GM12864 (cell line): ENCODE measurements at places on chromosomes 6 and 20.

DNA sequence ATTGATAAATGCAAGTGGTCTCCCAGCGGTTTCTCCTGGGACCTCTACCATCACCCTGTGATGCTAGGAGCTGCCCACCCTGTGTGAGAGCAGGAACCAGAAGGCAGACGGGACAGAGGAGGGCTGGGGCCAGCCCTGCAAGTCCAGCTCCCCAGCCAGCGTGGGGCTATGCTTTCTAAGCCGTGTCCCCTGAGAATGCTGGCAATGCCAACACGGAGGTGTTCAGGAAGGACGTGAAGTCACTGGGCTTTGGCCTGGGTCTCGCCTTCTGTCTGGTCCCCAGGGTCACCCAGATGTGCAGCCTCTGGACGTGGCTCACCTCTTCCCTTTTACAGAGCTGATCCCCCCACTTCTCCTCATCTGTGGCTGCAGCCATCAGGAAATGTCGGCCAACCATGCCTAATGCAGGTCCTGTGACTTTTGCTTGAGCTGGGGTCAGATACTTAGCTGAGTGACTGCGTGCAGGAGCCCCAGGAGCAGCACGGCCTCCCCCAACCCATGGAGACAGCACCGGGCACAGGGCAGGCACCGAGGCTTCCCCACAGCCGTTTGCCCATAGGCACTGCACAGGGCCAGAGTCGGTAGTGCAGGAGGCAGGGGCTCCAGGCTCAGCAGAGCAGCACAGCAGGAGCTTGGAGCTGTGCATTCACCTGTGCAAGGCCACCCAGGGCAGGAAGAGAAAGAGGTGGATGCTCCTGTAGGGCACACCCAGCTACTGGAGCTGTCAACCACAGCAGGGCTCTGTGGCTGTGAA lies 66.2 kb downstream of the GNAS-AS1 start:
- DNase-seq = no peak

GRCh38 chr20:31644701-31645100 lies 7.0 kb downstream of the COX4I2 start:
- DNase-seq = no peak

GRCh38 chr20:31695849-31696804 lies 26.5 kb downstream of the BCL2L1 start:
- no peak for DNase-seq

DNA sequence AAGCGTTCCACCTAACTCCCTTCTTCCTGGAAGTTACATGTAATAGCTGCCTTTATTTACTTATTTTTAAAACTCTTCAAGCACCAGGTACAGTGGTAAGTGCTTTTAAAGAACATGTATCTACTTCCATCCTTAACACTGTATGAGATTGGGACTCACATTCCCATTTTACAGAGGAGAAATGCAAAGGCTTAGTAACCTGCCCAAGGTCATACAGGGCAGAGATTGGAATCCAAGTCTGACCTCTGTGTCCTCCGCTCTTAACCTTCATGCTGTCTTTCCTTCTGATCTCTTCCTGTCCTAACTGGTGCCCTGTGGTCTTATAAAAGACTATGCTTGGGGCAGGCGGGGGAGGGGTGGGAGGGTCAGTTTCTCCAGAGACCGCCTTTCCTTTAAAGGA lies 1.6 kb downstream of the B4GALT5 start:
- no peak for DNase-seq

GRCh38 chr6:151592449-151593159 lies 98.8 kb downstream of the CCDC170 start:
- no peak for DNase-seq

DNA sequence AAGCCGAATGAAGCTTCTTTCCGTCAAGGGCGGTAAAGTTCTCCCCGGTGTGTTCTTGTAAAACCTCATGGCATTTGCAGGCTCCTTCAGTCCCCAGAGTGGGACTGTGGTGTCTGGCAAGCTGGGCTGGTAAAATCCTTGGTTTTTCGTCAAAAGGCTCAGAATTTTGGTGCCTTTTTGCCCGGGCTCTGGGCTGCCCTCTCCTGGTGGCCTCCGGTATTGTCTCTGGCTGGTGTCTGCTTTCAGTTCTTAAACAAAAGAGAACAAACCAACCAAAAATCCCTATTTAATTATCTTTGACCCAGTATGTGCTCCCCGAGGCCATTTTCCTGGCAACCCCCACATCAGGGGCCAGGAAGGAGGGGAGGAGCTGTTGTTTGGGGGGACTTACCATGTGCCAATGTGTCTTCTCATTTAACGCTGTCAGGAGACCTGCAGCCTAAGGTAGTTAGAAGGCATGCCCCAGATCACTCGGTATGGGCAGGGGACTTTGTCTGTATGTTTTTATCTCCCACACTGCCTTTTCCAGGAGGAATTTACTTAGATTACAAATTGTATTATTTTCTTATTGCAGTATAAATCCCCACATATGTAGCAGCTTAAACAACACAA lies 11.1 kb downstream of the CDH4 start:
- no peak for DNase-seq

GRCh38 chr6:169862892-169863525 lies 111.6 kb downstream of the ERMARD start:
- no peak for DNase-seq

DNA sequence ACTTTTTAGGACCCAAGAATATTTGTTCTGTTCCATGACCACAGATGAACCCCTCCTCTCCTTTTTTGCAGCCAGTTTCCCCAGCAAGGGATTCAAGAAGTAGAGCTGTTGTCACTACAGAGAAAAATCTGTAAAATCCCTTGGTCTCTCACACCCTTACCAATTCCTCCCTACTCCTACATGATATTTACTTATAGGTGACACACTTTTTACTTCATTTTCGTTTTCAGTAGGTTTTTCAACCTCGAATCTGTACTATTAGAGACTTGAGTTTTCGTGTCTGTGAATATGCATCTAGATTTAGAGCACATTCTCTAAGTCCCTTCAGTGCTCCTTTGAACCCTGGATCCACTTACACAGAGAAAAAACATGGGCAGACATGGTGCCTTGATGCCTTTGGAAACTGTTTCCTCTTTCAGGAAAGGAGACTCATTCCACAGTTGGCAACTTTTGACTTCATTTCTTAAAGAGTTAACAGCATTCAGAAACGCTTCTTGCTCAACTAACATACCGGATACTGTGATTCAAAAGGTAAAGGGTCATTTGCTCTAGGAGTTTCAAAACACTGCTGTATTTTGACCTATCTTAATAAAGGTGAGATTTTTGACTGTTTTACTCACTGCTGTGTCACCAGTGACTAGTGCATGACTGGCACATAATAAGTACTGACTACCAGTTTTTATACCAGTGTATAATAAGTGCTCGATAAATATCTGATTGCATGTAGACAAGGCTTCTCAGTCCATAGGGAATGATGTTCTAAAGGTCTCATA lies 50.6 kb downstream of the LAMA4 start:
- DNase-seq = no peak

GRCh38 chr6:14082771-14083170 lies 34.8 kb upstream of the CD83 start:
- no peak for DNase-seq

DNA sequence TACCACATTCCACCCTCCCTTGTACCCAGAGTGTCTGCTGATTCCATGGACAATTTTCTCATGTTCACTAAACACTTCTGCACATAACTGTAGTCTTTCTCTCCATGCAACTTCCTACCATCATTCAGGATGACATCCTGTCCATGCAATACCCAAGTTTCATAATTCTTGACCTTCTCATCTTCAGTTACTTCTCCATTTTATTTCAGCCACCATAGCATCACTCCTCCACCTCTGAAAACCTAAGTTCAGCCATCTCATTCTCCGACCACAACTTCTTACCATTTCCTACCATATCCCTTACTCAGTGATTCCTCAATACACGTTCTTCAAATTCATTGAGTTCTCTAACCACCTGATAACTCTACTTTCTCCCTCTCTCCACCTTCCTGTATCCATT lies 216.5 kb upstream of the TENT5A start:
- DNase-seq = no peak

GRCh38 chr6:151753581-151753980 lies 53.9 kb upstream of the ESR1 start:
- DNase-seq = no peak

- DNase-seq = no peak
Observed at GRCh38 chr6:40504274-40504673, 82.9 kb downstream of the LRFN2 start.

GRCh38 chr20:50980071-50980681 lies 21.6 kb downstream of the MOCS3 start:
- no peak for DNase-seq

GRCh38 chr6:129641344-129641743 lies 68.6 kb downstream of the ARHGAP18 start:
- DNase-seq = no peak

- DNase-seq = no peak
Observed at GRCh38 chr6:153024709-153025017, 22.2 kb upstream of the MTRF1L start.

- DNase-seq = no peak
Observed at GRCh38 chr6:3518356-3519190, 61.7 kb upstream of the SLC22A23 start.

- DNase-seq = no peak
Observed at GRCh38 chr6:28710466-28711191, 184.9 kb downstream of the GPX5 start.

- DNase-seq = no peak
Observed at GRCh38 chr20:32982617-32983458, 21.4 kb downstream of the SUN5 start.

- no peak for DNase-seq
Observed at GRCh38 chr6:38088010-38088409, 268.5 kb downstream of the ZFAND3 start.

DNA sequence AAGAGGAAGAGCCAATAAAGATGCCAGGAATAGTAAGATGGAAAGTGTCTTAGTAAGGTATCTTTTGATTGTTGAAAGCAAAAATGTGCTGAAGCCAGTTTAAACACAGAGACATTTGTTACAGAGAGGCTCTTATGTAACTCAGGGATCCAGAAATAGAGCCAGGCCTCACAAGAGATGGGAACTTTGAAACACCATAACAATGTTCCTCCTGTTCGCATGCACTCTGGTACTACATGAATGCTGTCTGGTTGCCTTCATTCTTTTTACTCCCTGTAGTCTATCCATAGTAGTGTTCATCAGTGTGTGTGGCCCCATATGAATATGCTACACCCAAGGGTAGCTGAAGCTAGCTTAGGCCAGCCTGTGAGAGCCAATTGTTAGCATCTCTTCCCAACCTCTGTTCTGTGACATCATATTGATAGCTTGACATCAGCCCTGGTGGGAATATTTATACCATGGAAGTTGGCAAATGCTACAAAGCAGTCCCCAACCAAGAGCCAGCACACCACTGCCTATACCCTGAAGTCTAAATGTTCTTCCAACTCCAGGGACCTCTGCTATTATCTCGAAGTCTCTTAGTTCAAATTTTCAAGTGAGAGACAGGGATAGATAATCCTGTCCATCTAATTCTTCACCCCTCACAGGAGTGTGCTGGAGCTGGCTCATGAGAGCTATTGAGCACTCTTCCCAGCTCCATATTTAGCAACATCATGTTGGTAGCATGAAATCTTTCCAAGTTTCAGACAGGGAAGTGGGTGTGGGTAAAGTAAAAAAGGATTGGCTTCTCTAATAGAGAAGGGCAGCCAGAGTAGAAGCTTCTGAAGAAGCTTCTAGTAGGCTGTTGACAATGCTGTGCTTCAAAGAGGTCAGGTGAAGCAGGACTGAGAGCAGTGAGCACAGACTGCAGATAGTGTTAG lies 7.0 kb downstream of the NDUFAF5 start:
- DNase-seq = no peak

DNA sequence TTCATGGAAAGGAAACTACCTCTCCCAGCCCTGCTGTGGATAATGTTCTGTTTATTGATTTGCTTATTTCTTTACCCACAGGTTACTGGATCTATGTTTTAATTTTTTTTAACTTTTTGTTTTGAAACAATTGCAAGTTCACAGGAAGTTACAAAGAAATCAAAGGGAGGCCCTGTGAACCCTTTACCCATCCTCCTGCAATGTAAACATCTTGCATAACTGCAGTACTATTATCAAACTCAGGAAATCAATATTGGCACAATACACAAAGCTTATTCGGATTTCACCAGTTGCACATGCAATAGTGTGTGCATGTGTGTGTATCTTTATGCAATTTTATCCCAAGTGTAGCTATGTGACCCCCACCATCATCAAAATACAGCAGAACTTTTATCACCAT lies 398.0 kb downstream of the BTBD3 start:
- DNase-seq = no peak

DNA sequence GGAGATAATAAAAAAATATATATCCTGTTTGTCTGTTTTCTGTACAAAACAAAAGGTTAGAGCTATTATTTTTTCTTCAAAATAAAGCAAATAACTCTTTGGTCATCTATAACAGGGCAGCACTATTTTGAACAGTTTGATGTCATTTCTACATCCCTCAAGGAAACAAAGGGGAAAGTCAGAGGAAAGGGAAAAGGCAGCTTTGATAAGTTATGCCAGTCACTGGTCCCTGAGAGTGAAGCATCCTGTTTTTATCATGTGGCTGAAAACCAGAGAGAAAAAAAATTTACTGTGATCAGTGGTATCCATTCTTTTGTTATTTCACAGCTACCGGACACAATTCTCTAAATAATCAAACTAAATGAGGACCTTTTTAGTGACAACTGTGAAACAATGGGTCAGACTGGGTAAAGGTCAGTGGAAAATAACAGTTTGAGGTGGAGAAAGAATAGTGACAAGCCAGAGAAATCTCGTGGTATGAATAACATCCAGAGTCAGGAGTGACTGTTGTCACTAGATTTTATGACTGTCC lies 356.0 kb downstream of the HDGFL1 start:
- no peak for DNase-seq

DNA sequence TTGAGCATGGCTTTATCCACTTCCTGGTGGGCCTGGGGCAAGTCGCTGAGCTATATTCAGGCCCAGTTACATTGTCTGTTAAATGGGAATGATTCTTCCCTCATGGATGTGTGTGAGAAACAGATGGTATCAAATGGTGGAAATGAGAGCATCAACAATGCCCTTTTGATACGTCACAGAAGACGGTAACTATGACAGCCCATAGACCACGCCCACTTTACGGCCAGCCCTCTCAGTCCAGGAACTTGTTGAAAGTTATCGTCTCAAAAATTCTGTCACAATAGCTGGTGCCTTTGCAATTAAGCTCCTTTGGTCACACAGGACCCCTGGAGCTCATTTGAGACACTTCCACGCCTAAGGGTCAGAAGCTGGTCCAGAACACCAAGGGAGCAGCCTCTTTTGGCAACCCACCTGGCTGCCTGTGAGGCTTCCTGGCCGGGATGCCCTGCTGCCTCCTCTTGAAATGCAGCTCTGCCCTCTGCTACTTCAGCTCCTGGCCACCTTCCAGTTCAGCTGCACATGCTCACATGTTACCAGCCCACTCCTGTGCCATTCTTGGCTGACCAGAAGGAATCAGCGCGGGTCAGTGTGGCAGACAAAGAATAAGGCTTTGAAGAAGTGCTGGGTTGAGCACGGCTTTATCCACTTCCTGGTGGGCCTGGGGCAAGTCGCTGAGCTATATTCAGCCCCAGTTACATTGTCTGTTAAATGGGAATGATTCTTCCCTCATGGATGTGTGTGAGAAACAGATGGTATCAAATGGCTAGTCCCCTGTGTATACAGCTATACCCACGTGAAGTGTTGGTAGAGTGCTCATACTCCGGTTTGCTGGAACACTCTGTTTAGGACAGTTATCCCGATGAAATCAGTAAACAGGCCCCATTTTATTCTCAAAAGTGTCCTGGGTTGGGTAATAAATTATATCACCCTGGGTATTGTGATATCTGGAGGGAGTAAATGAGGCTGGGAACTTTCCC lies 199.2 kb upstream of the SUPT3H start:
- no peak for DNase-seq

- DNase-seq = no peak
Observed at GRCh38 chr20:7654231-7654630, 286.0 kb downstream of the HAO1 start.
